NCI-H2171 (cell line): ENCODE measurements at places on chromosomes 6 and 20.
A peak's percentile ranks its signal among the peaks of the same experiment; 100 is the strongest.

DNA sequence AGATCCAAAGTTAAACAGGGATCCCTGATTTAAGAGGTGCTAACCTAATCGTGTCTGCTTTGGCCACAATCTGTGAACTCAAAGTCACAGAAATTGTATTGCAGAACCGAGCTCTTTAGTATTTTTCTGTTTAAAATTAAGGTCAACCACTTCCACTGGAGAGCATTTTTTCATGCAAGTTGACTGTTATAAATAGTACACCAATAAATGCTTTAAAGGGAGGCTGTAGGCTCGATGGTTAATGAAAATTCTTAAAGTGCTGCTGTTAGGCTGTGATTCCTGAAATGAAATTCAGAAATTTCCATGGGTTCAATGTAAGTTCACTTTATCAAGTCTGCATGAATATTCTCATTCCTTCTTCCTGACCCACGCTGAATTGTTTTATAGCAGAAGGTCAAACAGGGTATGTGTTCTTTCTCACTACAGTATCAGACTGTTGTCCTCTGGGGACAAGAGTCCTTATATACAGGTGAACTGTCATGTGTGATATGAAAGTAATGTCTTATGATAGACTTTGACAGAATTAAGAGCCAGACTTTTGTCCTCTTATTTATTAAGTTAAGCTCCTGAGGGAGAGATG, 92.5 kb upstream of the HDGFL1 start:
- DNase-seq: no peak

- DNase-seq: no peak
Measured at GRCh38 chr6:73290435-73290834, 27.4 kb upstream of the KHDC1 start.

GRCh38 chr20:50049442-50050026, 63.4 kb downstream of the UBE2V1 start:
- no peak for DNase-seq

GRCh38 chr20:48338717-48339116, 489.1 kb downstream of the PREX1 start:
- DNase-seq: no peak

DNA sequence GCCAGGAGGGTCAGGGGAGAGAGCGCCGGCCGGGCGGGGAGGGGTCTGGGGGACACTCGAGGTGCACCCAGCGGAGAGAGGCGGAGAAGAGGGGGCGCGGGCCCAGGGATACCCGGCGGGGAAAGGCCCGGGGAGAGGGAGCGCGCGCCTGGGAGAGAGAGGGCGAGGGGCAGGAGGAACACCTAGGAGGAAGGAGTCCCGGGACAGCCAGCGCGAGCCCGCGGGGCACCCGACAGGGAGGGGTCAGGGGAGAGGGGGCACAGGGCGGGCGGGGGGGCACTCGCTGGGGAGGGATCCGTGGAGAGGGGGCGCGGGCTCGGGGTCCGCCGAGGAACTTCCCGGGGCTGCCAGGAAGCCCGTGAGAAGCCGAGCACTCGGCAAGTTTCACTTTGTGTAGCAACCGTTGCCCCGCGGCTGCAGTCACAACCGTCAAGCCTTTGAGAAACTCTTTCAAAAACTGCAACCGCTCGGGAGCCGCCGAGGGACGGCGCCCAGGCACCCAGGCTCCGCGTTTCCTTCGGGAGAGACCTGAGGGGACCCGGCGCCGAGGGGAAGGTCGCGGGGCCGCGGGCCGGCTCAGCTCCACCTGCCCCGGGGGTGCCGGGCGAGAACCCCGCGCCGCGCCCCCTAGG, 471 bp downstream of the EZR start:
- peak; percentile 34 for DNase-seq

DNA sequence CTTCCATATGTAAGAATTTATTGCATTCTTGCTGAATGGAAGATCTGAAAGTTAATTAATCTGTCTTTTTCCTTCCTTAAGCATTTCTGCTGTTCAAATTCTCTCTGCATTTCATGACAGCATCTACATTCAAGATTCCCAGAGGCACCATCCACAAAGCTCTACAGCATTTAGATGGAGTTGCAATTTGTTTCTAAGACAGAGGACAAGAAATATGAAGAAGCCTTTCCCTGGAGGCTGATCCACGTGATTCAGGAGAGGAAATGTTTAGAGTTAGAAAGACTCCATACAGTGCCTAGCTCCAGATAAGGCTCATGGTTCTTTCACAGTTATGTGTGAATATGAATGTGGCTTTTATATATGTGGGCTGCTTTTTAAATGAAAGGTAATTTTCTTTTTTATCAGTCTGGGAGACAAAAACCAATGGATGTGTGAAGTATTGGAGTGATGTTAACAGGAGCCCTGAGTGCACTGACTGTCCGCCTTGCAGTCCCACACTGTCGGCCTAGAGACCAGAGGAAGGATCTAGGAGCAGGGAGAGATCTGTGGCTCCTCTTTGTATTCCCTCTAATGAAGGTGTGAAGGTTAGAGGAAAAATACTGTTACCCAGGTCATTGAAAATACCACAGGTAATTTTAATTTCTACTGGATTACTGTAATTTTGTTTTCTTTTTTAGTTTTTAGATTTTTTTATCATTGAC, 686.6 kb upstream of the GJE1 start:
- DNase-seq: no peak

GRCh38 chr20:16599257-16599656, 26.0 kb upstream of the KIF16B start:
- peak; percentile 33 for DNase-seq

- DNase-seq: no peak
Measured at GRCh38 chr6:106103728-106104109, 17.6 kb downstream of the PRDM1 start.

DNA sequence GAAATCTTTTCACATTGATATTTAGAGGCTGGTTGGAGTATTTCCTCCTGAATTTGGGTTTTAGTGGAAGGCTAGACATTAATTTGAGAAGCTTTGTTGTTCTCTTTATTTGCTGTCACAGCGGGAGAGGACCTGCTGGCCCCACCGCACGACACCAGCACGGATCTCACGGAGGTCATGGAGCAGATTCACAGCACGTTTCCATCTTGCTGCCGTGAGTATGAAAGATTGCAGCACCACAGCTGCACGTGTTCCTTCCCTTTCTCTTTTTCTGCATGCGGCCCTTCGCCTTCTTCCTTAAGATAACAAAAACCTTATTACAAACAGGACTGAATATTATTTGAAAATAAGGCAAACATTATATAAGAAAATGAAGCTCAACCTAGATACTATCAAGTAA, 555.5 kb downstream of the UTRN start:
- no peak for DNase-seq

DNA sequence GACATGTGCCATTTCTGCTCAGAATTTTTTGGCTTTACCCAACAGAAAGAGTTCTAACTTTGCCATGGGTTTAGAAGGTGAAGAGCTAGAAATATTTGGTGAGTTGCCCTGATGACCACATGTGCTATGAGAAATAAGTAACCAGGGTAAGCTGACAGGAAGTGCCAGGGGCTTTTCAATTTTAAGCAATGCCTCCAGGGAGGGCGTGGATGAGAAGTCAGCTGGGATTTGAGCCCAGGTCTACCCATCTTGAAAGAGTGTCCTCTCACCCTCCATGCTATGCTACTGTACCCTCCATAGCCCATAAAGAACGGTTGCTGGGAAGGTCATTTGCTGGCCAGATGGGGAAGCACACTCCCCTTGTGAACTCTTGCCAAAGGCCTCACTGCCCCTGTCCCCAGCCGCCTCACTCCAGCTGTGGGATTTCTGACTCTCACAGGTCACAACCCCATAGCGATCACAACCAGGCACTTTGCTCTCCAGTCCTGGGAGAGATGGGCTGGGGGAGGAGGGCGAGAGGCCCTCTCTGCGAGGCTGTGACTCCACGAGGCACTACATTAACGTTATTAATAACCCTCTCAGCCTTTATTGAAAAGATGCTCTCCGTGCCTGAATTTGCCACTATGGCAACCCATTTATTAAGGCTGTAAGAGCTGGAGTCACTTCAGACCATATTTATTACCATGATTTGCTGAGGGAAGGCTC, 291.1 kb downstream of the DHX35 start:
- no peak for DNase-seq

GRCh38 chr6:138545621-138545980, 46.3 kb upstream of the NHSL1 start:
- no peak for DNase-seq

GRCh38 chr6:13308332-13308731, 20.0 kb downstream of the TBC1D7 start:
- no peak for DNase-seq

- no peak for DNase-seq
Measured at GRCh38 chr6:124294574-124295200, 491.0 kb downstream of the NKAIN2 start.

DNA sequence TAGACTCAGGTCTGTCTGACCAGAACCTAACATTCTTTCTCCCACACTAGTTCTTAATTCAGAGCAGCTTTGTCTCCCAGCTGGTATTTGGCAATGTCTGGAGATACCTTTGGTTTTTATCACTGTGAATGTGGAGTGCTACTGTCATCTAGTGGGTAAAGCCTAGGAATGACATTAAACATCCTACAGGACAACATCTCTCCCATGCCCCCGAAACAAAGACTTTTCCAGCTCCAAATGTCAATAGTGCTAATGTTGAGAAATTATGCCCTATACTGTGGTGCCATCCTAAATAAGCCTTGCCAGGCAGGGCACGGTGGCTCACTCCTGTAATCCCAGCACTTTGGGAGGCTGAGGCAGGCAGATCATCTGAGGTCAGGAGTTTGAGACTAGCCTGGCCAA, 4.2 kb upstream of the TTPAL start:
- no peak for DNase-seq

DNA sequence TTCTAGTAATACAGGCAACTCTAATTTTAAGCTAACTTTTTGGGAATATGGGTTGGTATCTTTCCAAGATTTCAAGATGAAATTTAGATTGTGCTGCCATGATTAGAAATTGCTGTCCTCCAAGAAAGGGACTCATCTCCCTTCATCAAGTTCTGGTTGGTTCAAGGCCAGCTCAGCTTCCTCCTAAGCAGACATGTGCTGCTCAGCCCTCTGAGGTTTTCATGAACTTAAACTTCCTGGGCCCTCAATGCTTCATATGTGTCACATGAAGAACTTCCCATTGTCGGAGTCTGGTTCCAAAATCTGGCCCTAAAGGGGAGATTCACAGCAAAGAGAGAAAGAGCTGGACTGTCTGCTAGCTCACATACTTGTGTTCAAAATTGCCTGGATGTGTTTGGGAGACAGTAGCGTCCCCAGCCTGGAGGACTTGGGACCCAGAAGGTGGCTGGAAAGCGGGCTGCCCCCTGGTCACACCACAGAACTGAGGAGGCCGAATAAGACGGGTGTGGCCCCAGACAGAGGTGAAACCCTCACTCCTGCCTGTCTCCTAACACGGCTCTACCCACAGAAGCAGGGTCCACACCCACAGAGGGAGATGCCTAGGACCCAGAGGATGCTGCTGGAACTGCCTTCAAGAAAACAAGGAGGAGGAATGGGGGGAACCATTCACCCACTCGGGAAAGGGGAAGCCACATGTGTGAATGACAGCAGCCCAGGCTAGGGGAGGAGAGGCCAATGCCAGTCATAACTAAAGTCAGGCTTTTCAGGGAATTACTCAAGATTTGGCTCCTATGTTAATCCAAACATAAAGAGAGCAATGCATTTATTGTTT, 54.3 kb upstream of the GPR31 start:
- DNase-seq: no peak

GRCh38 chr6:26172608-26172968, 85.4 kb downstream of the HFE start:
- peak; percentile 40 for DNase-seq

DNA sequence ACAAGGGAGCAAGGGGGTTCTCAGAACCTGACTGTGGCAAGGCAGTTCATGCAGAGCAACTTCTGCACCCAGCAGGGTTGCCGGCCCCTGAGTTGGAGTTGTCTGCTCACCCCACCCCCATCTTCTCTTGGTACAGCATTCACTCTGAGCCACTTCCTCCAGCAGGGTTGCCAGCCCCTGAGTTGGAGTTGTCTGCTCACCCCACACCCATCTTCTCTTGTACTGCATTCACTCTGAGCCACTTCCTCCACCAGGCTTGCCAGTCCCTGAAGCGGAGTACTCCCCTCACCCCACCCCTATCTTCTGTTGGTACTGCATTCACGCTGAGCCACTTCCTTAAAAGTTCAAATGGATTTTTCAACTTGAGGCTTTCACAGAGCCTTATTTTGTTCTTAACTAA, 79.7 kb upstream of the SYNDIG1 start:
- no peak for DNase-seq

DNA sequence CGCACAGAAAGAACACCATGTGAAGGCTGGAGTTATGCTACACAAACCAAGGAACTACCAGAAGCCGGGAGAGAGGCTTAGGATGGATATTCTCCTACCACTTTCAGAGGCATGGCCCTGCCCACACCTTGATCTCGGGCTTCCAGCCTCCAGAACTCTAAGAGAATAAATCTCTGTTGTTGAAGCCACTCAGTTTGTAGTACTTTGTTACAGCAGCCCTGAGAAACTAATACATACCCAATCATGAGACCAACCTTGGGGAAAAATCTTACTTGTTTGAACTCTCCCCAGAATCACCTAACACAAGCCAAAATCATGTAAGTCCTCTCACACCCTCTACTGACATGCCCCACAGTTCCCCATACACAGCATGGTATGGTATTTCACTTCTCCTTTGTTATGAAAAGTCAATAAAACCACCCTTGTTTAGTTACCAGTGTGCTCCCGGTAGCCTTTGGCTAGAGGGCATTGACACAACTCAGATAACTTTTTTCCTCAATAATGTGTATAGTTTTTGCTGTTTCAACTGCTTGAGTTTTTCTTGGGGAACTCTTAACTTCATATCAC, 40.7 kb upstream of the SLC2A12 start:
- no peak for DNase-seq

DNA sequence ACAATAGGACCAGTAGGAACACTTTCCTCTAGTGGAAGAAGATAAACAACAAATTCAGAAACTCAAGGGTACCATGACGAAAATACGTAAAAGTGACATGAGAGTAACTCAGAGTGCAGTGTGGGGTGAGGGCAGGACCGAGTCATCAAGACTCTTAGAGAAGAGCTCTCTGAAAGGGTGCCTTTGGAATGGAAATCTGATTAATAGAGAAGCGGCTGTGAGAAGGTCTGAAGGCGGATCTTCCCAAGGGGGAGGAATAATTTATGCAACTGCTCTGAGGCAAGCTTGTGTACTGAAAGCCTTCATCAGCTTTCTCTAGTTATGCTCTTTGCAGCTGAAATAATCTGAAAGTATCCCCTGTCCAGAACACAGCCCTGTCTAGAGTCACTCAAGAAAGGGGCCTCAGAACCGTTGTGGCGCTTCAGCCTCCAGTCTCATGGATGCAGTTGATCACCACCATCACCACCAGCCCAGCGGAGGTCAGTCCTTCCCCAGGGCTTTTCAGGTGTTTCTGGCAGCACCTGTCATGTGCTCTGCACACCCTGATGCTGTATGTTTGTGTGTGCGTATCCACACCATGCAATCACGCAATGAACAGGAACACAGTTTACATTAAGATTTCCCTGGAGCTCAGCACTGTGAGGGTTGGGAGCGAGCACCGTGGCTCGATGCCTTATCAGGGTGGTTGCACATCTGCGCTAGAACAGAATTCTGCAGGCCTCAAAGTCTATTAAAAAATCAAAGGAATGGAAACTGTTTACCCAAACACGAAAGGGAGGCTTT, 396.5 kb downstream of the SMOC2 start:
- no peak for DNase-seq
